Natural killer cell treated with Interleukin-12 subunit alpha and Interleukin-12 subunit beta and Interleukin-15 and Interleukin-18, amount 100 ng/mL, for 72 hours (primary cell): ENCODE measurements at places on chromosomes 16 and 17.
A peak's percentile ranks its signal among the peaks of the same experiment; 100 is the strongest.

DNA sequence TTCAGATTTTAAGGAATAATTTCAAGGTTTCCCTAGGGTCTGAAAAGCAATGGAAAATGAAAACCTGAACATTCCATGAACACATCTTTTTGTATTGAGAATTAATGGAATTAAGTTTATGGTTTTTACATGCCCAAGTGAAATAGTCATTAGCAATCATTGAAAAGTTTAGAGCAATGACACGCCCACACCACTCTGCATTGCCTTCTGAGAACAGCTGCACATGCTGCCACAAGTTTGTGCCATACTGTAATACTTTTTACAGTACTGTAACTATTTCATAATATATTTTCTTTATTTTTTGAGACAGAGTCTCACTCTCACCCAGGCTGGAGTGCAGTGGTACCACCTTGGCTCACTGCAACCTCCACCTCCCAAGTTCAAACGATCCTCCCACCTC lies 345.2 kb upstream of the PMFBP1 start:
- no peak for DNase-seq

- DNase-seq: no peak
These were observed 96.8 kb upstream of the ELAC2 start for GRCh38 chr17:13114601-13115031.

GRCh38 chr17:64992325-64992802 lies 64.2 kb downstream of the GNA13 start:
- DNase-seq: no peak

GRCh38 chr16:72400257-72401083 lies 228.5 kb upstream of the PMFBP1 start:
- no peak for DNase-seq

DNA sequence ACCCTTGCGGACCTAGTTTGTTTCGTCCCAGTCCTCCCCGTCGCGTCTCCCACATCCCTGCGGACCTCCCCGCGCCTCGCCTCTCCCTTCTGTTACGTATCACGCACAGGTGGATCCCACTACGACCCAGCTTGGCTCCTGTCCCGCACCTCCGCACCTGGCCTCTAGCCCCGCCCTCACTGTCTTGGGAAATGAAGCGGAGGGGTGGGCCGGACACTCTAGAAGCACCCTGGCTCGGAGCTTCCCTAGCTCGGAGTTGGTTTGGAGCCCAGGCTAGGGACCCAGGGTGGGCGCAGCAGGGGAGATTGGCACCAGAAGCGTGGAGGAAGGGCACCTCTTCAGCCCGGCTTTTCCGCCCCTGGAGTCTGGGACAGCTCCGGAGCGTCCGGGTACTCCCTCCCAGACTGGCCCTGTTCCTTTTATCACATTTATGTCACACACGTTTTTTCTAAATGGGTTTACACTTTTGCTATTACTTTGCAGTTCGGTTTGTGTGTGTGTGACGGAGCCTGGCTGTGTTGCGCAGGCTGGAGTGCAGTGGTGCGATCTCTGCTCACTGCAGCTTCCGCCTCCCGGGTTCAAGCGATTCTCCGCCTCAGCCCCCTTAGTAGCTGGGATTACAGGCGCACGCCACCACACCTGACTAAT lies 1.4 kb upstream of the CEMP1 start:
- DNase-seq: peak; percentile 84

DNA sequence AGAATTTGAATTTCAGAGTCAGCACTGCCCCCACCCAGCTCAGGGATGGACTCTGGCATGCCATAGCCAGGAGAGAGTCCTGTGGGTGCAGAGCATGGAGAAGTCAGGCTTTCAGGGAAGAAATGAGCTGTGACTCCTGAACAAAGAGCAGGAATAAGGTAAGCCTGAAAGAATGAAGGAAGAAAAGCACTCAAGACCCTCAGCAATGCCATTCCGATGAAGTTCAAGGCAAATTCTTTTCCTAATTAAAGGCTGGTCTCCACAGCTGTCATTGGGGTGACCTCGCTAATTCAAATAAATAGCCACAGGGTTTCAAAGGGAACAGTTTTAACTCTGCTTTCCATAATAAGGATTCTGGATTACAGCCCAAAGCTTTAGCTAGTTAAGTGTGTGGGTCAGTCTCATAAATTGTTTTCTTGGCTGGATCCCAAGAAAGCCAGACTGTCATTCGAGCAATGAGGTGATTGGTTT lies 31.7 kb downstream of the TOM1L2 start:
- DNase-seq: no peak

GRCh38 chr17:40293363-40293762 lies 5.7 kb downstream of the CDC6 start:
- DNase-seq: no peak

DNA sequence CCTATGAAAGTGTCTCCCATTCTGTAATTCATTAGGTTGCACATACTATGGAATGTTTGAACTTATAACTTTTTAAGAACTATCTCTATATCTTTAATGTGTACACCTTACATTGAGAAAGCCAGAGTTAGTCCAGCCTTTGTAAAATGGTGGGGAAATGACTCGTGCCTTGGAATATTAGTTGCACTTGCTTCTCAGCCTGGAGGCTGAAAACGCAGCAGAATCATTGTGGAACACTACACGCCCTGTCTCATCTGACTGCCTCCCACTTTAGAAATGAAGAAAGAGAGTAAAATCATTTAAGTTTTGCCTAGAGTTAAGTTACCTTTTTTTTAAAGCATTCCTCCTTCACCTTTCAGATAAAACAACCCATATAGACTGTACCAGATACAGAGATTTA lies 90.7 kb upstream of the WSB1 start:
- no peak for DNase-seq

DNA sequence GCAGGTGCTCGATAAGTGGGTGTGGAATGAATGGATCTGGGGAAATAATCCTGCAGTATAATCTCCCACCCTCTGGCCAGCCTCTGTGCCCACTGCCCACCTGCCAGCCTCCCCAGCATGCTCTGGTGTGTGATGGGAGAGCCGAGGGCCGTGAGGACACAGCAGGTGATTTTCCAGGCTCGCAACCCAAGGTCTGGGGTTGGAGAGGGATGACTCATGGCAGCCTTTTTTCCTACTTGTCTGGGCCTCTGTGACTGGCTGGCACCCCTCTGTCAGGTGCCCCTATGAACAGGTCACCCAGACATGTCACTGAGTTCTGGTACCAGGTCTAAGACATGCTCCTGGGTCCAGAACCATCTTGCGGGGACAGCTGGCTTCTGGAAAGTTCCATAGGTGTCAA lies 385.7 kb upstream of the TNRC6C start:
- no peak for DNase-seq

DNA sequence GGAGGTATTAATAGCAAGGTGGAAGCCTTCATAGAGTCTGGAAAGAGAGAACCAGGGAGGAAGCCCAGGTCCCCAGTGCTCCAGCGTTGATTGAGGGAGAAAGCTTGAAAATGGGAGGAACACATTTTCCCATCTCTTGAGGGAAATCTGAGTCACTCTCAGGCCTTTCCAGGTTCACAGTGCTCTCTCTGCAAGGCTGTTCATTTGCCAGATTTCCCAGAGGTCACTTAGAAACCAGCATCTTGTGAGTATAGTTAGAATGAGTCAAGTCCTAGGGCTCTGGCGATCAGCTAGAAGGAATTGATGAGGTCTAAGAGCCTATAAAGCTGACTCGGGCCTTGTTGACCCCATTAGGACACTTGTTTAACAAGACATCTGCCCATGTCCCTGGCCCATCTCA lies 17.7 kb upstream of the ZNF594 start:
- DNase-seq: no peak

DNA sequence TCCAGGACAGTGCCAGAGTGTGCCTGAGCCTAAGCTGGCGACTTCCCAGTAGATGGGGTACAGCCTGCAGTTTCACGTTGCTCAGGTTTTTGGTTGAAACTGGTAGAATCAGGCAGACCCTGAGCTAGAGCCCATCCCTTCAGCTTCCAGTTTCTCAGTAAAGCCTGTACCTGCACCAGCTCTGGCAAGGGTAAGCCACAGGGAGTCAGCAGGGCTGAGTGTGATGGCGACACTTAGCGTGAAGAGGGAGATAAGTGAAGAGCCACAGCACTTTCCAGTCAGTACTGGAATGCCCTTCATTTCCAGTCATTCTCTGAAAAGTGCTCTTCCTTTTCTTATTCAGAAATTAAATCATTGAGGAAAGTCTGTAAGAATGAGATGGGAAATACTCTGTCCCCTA lies 22.4 kb downstream of the PLD6 start:
- DNase-seq: no peak

- no peak for DNase-seq
These were observed 22.3 kb downstream of the CAPNS2 start for GRCh38 chr16:55588799-55589198.

- DNase-seq: no peak
These were observed 4.8 kb upstream of the RPL38 start for GRCh38 chr17:74198694-74199093.

DNA sequence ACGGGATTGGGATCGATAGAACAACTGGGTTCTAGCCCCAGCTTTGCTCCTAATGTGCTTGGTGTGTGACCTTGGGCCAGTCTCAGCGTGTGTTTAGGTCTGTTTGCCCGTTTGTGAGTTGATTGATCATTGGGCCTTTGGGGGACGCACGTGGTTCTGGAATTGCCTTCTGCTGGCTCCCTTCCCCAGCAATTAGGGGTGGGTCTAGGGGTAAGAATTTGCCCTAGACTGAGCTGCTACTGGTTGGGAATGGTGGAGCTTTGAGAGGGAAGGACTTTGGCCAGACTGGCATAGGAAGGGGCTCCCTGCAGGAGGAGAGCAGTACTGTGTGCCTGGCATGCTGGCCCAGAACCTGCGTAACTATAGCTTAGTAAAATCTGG lies 1.5 kb downstream of the SPNS2 start:
- no peak for DNase-seq

GRCh38 chr17:27669850-27670249 lies 38.9 kb downstream of the LGALS9 start:
- no peak for DNase-seq

GRCh38 chr16:49275050-49275730 lies 6.4 kb downstream of the CBLN1 start:
- no peak for DNase-seq

GRCh38 chr17:71503710-71504465 lies 616.9 kb upstream of the SOX9 start:
- no peak for DNase-seq

- DNase-seq: no peak
These were observed 23.6 kb downstream of the XYLT1 start for GRCh38 chr16:17447101-17447569.

- DNase-seq: no peak
These were observed 18.2 kb downstream of the RBFOX1 start for GRCh38 chr16:7350806-7351205.

DNA sequence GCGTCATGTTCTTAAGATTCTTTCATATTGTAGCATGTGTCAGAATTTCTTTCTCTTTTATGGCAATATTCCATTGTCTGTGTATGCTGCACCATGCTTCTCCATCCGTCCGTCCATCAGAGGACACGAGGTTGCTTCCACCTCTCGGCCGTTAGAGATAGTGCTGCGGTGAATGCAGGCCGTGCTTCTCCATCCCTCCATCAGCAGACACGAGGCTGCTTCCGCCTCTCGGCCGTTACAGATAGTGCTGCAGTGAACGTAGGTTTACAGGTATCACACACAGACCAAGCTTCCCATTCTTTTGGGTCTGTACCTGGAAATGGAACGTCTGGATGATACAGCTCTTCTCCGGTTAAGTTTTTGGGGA lies 113.5 kb downstream of the CMIP start:
- no peak for DNase-seq

- DNase-seq: no peak
These were observed 17.9 kb downstream of the IGFBP4 start for GRCh38 chr17:40460968-40461731.

- no peak for DNase-seq
These were observed 805 bp upstream of the CLCN7 start for GRCh38 chr16:1475552-1476114.

GRCh38 chr16:8924214-8924613 lies 39.5 kb downstream of the USP7 start:
- no peak for DNase-seq

GRCh38 chr16:50284131-50284911 lies 18.0 kb downstream of the ADCY7 start:
- no peak for DNase-seq

GRCh38 chr16:30082545-30083090 lies 6.8 kb downstream of the PPP4C start:
- no peak for DNase-seq

DNA sequence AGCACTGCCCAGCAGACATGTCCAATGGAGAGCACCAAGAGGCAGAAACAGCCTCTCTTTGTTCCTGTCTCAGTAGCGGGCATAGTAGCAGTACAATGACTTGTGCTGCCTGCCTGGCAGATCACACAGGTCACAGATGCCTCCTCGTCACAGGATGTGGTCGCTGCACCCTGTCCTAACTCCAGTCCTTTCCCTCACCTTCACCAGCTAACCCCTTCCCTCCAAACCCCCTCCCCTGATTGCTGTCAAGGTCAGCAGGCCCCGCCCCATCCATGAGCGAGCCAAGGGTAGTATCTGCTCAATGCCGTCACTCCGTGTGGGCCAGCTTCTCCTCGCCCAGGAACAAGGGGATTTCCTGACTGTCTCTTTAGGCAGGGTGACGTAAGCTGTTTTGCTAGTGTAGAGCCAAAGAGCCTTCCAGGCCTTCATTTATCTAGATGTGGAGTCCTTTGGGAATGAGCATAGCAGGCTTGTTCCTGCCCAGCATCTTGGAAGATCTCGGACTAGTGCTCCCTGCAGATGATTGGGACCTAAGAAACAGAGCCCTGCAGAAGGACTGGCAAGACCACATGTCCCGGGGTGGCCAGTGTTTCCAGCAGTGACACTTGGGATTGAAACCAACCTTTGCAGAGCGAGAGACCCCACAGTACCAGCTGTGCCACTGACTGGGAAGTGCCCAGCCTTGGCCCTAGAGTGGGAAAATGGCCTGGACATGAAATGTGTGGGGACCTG lies 75.9 kb upstream of the TNRC6C start:
- peak; percentile 86 for DNase-seq

DNA sequence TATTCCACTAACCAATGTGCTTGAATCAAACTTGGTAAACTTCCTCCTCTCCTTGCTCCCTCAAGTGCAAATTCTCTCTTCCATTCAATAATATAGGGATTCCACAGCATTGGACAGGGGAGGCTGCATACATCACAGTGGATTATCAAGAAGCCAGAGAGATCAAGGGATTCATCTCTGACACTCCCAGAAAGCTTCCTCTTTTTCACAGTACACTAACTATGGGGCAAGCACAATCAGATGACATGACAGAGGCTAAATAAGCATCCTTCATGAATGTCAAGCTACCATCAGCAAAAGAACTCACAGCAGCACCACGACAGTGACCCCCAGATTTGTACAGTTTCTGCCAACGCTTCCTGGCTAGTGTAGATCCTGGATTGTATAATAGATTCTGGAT lies 178.4 kb upstream of the C17orf78 start:
- DNase-seq: no peak
